NCI-H1694 (cell line): ENCODE measurements at places on chromosomes 1 and 21.

DNA sequence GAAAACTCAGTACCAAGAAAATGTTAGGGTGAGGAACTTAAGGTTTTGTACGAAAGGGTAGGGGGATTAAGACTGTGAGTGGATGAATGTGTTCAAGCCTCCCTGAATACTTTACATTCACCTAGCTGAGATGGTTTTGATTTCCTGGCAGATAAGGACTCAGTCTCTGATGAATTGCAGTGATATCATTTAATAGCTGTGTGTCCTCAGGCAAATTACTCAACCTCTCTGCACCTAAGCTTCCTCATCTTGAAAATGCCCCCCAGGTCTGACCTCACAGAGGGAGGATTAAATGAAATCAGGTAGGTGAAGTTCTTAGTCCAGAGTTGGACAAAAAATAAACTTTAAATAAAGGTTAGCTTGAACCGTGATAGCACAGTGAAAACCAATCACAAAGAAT lies 48.4 kb downstream of the CAMK2N1 start:
- no peak for DNase-seq

DNA sequence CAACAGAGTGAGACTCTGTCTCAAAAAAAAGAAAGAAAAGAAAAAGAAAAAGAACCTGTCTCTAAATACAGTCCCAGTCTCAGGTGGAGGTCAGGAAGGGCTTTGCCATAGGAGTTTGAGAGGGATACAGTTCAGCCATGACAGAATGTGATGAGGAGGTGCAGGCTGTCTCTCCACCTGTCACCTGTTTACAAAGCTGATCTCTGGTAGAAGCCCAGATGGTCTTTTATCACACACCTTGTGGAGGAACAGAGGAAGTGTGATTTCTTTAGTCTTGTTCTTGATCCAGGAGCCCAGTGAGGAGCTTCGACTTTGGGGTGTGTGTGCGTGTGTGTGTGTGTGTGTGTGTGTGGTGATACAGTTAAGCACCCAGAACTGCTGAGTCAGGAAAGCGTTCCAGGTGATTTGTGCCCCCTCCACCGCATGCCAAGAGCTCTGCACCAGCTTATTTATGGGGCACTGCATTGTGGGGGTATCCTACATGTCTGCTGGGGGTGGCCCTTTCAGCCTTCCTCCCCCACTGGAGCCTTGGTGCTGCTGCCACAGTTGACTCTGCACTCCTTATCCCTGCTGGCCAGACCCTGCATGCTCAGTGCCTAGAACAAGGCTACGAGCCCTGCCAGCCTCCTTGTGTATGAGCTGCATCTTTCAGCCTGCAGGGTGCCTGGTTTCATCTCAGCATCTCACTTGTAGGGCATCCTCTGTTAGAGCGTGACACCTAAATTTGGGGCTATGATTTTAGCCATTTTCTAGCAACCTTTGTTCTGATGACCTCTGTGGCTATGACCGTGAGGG lies 19.3 kb downstream of the DOP1B start:
- DNase-seq: peak; percentile 15

DNA sequence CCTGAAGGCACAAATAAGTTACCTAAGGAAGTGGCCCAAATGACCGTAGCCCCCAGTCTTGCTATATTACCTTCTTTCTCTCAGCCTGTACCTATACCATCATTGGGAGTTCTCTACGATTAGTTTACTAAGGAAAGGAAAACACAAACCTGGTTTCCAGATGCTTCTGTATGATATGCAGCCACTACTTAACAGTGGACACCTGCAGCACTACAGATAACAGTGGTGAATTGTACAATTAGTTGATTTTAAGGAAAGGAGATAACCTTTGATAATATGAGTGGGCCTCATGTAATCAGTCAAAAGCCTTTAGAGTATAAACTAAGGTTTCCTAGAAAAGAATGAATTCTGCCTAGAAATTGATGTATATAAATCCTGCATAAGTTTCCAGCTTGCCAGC lies 1157.4 kb downstream of the KCNT2 start:
- no peak for DNase-seq

- no peak for DNase-seq
Observed at GRCh38 chr1:115400891-115401290, 62.8 kb upstream of the NGF start.

DNA sequence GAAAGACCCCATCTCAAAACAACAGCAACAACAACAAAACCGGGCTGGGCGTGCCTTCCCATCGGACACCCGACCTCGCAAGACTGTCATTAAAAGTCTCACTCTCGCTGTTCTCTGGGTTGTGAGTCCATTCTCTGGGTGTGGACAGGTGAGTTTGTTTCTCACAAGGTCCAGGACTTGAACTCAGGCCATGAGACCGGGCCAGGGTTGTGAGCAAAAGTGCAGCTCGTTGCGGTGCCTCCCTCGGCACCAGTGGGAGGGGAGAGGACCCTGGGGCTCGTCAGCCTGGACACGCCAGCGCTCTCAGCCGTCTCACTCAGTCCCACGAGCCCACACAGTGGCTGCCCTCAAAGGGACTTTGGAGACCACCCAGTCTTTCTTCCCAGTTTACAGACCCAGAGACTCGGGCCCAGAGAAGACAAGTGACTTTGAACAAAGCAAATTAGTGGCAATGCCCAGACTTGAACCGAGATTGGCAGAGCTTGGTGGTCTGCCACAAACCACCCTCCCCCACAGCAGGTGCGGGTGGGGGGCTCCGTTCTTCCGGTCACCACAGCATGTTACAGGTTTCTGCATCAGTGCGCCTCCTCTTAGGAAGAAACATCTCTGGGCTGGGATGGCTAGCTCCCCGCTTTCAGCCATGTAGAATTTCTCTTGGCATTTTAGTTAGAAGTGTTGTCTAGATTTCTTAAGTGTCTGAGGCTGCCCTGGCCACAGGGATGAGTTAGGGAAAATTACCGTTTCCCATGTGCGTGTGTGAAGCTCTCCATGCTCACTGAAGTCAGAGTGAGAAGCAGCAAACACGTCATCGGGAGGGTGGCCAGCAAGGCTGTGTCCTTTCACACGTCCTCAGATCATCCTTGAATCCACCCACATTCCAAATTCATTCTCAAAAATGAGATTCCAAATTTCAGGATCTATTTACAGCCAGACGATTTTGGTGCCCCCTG lies 28.3 kb downstream of the LRRC3 start:
- no peak for DNase-seq

DNA sequence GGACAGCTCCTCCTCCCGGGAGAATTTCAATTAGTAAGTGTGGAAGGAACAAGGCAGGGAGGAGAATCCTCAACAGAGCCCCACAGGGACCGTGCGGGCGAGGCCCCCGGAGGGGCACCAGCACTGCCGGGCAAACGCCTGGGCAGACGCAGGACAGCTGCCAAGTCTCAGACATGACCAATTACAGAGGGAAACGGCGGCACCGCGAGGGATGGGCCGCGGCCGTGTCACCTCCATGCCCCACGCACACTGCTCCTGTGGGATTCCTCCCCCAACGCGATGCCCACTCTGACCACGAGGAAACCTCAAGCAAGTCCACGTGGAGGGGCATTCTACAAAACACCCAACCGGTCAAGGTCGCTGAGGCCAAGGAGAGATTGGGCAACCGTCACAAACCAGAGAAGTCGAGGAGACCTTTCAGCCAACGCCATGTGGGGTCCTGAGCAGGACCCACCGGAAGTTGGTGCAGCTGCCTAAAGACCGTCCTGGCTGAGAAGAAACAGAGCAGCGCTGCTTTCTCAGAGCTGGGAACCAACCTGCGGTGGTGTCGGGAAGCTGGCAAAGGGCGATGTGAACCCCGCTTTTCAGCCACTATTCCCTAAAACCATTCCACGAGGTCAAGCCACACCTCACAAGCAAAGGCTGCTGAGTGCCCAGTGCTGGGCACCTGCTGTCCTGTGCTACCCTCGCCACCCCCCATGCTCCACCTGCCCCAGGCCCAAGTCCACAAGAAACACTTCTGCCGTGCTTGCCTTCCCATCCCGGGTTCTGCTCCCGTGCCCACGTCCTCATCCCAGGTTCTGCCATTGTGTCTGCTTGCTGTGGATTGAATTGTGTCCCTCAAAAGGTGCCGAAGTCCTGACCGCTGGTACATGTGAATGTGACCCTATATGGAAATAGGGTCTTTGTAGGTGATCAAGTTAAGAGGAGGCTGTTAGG lies 1.4 kb upstream of the KRTAP10-4 start:
- DNase-seq: no peak

DNA sequence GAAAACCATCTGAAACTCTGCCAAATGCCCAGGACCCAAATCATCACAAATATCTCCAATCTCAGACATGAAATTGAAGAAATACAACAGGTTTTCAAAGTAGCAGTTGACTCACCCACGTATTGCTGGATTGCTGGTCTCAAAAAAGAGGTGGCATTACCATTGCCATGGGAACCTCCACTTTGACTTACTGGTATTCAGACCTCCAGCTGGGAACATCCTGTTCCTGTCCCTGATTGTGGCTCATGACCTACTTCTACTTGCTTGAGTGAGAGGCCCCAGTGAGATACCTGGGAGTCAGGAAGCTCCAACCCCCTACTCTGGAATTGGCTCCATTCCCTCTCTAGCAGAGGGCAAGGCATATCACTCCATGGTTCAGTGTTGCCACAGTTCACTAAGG lies 64.6 kb downstream of the NMNAT2 start:
- no peak for DNase-seq

- DNase-seq: no peak
Observed at GRCh38 chr1:113321771-113322387, 68.4 kb upstream of the MAGI3 start.

DNA sequence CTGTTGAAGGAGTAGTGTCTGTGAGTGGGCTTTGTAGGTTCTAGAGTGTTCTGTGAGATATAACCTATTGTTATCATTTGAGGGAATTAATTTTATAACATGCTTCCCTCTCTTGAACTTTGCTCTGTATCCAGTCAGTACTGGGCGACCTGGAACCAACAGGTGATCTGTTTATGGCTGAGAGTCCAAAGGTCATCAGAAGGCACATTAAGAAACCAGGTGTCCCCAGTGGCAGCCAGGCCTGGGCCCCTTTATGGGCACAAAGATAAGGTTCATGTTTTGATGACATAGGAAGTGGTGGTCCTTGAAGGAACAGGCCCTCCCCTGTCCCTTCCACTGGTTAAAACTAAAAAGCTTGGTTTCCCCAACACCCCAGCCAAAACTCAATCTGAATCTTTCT lies 61.1 kb downstream of the FHAD1 start:
- no peak for DNase-seq

DNA sequence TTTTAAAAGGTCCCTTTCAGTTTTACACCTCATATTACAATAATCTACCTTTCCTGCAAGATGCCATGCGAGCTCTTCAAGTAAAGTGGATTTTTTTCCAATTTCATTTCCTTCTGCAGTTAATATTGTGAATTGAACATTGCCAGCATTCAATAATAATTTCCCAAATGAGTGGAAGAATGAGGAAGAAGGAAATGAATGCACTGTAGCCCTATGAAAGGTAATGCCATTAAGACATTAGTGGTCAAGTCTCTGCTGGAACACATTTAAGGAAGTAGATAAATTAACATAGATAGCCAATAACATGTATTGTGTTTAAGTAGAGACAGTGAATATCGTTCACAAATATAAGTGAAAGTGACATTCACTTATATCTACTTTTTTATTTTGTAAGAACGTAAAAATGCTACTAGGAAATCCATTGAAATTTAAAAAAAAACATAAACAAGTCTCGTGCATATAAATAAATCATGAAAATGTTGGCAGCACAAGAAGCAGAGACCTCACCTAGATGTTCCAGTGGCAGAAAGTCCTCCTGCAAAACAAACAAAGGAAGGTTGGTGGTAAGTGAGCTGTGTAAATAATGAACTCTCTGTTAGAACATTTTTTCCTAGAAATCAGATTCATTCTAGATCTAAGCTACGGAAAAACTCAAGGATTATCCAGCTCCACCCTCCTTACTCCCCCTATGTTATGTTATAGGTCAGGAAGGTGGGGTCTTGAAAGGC lies 17.7 kb downstream of the FCRL3 start:
- no peak for DNase-seq

GRCh38 chr1:184761969-184762485 lies 7.4 kb upstream of the EDEM3 start:
- DNase-seq: no peak

- no peak for DNase-seq
Observed at GRCh38 chr1:3561702-3562101, 49.6 kb downstream of the MEGF6 start.

DNA sequence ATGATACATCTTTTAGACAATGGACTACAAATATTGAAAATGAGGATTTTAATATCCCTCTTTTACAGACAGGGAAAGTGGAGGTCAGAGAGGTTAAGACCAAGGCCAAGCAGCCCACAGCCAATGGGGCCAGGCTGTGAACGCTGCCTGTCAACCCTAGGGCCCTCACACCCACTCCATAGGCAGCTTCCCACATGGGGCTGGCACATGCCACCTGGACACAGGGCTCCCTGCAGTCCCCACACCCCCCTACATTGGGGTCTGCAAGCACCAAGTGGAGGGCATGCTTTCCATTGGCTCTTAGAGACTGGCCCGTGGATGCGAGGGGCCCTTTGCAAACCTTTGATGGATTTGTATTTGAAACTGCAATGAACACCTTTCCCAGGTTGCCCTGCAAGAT lies 348.5 kb upstream of the VAMP3 start:
- no peak for DNase-seq

- DNase-seq: no peak
Observed at GRCh38 chr1:15103906-15104305, 49.6 kb upstream of the TMEM51 start.

GRCh38 chr21:38297194-38297631 lies 40.4 kb downstream of the KCNJ15 start:
- DNase-seq: no peak

- DNase-seq: no peak
Observed at GRCh38 chr1:35278886-35279554, 10.5 kb downstream of the ZMYM4 start.

DNA sequence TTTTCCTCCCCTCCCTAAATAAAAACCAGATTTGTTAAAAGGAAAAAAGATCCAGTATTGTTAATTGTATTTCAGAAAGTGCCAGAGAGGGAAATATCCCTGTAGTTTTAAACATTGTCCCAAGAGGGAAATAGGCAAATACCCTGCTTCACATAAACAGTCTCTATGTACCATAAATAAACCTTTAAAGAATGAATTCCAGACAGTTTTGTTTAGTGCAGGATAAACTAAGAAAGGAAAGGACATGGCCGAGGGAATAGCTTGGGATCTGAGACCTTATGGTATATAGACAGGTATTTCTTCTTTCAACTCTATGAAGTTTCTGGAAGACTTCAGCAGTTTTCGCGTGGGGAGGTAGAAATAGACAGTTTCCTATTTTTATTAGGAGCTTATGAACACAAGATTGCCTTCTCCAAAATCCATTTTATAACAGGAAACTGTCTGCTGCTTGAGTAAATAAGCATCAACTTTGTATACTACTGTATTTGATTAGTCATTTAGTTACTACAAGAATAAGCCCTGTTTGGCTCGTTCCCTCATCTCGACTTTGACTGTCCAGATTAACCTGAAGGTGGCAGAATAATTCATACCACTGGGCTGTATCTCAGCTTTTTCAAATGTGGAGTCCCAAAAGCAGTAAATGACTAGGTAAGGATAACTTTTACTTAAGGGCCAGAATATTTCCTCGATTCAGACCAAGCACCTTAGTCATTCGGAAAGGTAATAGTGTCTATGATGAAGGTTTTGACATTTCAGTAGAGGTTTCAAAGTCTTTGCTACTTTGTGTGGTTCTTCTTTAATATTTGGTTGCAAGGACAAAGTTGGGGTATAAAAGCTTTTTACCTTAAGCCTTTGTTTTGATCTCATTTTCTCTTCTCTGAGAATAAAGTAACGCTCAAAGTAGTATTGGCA lies 177.5 kb downstream of the VPS13D start:
- no peak for DNase-seq
